Urothelium cell line (cell line): ENCODE measurements at places on chromosomes 3 and 15.

- DNase-seq = no peak
These were observed 59.9 kb downstream of the IGF2BP2 start for GRCh38 chr3:185764980-185765370.

GRCh38 chr3:193843474-193844301, 250.7 kb downstream of the OPA1 start:
- DNase-seq = no peak

DNA sequence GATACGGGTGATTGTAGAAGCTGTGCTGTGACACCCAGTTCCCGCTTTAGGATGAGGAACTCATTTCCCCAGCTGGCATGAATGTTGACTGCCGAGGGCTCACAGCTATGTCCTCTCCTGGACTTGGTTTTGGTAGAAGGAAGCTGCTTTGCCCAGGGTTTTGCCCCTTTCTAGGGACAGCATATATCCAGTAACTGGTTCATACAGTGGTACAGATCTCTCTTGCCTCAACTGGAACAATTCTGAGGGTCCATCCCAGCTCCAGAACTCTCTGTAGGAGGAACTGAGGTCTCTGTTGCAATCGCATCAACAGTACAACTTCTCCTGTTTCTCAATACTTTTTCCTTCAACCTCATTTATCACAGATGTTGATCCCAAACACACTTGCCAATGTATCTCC, 54.5 kb upstream of the FNDC3B start:
- no peak for DNase-seq

DNA sequence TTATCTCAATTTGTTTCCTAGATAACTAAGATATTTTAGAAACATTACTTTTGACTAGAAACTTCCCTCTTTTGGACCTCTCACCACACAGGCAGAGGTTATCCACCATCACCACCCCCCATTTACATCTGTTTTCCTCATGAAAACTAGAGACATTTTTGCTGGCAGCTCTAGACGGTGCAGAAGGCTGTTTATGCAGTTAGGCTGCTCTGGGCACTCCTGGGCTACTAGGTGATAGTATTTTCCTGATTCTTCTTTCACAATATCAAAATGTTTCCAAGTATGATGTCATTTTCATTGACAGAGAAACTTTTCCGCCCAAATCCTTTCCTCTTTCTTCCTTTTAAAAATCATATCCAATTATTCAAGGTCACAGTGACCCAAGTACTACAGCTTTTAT, 67.1 kb downstream of the PLOD2 start:
- DNase-seq = no peak

- DNase-seq = no peak
These were observed 604.3 kb downstream of the FGF12 start for GRCh38 chr3:192122832-192123594.

- peak; percentile 50 for DNase-seq
These were observed 54.5 kb upstream of the UBE2E1 start for GRCh38 chr3:23751212-23751723.

GRCh38 chr3:55792009-55792408, 304.9 kb upstream of the WNT5A start:
- no peak for DNase-seq

DNA sequence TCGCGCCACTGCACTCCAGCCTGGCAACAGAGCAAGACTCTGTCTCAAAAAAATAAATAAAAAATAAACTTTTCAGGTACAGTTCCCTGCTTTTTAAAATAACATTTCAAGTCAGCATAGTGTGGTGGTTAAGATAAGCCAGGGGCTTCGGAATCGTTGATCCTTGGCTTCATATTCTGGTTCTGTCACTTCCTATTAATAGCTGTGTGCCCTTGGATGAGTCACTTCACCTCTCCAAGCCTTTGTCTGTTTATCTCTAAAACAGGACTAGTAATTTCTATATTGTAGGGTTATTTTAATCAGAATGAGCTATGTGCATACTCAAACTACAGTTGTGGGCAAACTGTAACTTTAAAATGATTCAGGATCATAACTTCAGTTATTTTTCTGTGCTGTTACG, 53.8 kb upstream of the SENP5 start:
- DNase-seq = no peak

DNA sequence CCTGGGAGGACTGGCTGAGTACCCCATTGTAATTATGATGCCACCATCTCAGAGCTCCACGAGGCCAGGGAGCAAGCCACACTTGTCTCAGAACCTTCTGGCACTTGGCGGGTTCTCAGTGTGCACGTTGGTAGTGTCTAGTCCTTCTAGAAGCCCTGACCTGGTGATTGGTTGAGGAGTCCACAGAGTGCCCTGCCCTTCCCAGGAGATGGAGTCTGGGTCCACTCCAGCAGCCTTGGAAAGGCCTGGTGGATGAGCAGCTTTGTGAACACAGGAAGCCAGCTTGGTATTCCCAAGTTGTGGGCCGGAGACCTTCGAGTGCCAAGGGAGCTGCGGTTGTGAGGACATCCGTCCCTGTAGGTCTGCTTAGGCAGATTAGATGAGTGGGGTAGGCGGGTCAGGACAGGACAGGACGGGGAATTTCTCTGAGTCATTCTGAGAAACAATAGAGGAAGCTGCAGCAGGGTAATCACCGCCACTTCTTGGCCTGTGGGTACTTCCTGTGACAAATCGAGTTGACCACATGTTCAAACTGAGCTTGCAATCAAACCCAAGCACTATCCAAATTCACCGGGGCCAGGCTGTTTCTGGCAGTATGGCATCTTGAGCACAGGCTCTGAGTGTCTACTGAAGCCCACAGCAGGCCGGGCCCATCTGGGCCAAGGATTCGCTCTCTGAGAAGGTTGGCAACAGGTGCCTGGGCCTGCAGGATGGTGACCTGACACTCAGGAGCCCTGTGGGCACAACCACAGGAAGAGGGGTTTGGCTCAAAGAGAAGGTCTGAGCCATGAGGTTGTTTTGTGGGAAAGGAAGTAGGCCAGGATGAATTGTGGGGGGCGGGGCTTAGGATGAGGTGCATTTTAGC, 71.5 kb upstream of the PLXNA1 start:
- DNase-seq = peak; percentile 90

DNA sequence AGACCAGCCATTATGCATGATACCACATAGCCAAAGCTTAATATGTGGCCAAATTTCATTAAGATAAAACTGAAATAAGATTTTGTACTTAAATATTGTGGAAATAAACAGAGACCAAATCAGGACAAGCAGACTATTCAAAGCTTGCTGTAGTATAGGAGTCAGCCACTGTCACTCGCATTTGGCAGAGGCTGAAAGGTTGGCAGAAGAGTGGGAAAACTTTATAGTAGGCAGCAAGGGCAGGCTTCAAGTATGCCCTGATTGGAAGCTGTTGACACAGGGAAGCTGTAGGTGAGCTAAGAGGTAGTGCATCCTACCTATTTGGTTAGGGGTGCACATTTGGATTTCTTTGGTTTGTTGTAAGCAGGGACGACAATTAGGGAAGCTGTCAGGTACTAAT, 202.5 kb upstream of the PDZRN3 start:
- DNase-seq = no peak

DNA sequence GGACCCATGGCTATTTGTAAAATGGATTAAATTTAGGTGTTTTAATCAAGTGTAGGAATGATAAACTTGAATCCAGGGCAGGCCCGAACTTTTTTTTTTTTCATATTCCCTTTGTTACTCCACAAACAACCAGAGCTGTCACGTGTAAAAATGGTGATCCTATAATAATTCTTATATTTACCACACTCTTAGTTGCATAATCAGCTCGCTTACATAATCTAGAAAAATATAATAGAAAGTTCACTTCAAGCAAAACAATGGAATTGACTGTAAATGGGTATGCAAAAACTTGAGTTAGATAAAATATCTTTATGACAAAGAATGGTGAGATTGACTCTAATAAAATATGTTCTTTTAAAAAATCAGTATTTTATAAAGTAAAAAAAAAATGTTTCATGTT, 2.1 kb upstream of the PAQR9 start:
- no peak for DNase-seq

- no peak for DNase-seq
These were observed 957 bp downstream of the ADCY5 start for GRCh38 chr3:123447749-123448517.

DNA sequence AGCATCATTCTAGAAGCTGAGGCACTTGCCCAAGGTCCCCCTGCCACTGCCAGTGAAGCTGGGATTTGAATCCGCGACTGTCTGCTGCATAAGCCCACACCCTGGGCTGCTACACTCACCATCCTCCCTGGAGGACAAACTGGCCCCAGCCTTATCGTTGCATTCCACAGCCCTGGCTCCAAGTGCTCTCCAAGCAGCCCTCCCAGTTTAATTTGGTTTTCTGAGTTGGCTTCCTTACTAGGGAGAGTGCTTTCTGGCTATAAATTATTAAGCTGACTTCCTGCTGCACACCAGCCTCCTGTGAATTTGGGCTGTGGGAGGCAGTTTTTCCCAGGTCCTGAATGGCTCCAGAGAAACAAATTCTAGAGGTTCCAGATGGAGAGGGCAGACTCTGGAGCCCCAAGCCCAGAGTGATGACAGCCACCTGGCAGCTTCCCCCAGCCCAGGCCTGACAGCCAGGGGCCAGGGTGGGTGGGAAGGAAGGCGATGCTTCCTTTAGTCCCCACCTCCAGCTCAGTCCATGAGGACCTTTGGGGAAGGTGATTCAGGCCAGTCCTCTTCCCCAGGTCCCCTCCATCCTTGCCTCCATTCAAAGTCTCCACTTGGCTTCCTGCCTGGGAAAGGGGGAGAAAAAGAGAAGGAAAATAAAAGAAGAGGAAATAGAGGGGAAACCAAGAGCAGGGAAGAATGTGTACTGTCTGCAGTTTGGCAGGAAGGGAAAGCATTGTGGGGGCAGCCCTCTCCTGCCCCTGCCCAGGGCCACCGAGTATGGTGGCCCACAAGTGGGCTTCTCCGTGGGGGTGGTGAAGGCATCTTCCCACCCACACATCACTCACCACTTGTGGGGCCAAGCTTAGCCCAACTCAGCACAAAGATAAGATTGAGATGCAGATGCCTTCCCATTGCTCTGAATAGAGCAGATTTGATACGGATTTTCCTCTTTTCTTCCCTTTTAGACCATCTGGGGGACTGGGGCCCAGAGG, 69.6 kb downstream of the SEMA5B start:
- DNase-seq = no peak

GRCh38 chr15:50247819-50248655, 17.5 kb downstream of the HDC start:
- no peak for DNase-seq

GRCh38 chr3:114874522-114874971, 272.5 kb downstream of the ZBTB20 start:
- no peak for DNase-seq

- DNase-seq = no peak
These were observed 123.9 kb downstream of the LRRK1 start for GRCh38 chr15:101043011-101043410.

GRCh38 chr3:100402891-100403290, 1.6 kb downstream of the LNP1 start:
- no peak for DNase-seq

DNA sequence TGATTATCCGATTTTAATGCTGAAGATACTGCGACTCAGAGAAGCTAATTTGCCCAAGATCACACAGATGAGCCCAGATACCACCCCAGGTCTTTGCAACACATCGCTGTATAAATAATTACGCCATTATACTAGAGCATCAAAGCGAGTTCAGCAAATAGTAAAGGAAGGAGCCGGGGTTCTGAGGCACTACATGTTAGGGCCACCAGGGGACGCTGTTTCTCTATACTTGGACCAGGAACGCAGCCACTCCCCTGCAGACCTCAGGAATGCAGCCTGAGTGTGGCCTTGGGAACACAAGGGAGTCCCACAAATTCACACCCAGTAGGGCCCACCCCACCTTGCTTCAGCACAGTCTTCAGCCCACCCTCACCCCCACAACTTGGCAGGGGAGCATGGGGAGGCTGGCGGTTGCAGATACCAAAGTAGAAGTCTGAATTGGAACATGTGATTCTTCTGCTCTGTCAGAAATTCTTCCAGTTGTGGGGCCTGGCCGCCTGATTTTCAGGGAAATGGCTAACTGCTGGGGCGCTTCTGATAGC, 57.8 kb upstream of the RYK start:
- peak; percentile 80 for DNase-seq

DNA sequence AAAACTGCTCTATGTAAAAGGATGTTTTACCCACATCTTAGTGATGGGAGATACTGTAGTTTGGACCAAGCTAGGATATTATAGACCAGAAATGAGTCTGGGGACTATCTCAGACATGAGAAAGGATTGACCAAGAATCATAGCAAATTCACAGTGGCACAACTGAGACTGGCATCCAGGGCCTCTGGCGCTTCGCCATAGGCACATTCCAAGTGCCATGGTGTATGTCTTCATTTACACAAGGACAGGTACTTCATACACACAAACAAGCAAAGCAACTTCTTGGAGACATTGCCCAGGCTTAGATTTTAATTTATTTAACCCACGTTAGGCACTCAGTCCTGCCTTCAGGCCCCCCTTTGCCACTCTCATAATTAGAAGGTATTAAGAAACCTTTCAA, 28.9 kb downstream of the CACNA1D start:
- no peak for DNase-seq

DNA sequence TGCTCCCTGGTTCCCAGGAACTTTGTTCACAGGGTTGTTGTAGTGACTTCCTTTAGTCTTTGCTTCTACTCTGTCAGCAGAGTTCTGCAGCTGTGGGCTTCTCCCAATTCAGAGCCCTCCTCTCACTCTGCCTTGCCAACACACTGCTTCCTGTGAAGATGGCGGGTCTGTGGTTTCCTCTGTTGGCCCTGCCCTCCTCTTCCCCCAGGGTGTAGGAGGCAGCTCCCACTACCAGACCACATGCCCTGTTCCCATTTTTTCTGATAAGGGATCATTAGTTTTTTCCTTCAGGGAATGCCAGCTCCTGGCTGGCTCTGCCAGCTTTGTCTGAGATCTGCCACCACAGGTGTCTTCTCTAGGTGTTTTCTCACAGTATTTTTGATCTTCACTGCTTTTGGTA, 12.7 kb downstream of the SPSB4 start:
- DNase-seq = no peak

GRCh38 chr3:6717026-6717943, 143.6 kb upstream of the GRM7 start:
- no peak for DNase-seq

DNA sequence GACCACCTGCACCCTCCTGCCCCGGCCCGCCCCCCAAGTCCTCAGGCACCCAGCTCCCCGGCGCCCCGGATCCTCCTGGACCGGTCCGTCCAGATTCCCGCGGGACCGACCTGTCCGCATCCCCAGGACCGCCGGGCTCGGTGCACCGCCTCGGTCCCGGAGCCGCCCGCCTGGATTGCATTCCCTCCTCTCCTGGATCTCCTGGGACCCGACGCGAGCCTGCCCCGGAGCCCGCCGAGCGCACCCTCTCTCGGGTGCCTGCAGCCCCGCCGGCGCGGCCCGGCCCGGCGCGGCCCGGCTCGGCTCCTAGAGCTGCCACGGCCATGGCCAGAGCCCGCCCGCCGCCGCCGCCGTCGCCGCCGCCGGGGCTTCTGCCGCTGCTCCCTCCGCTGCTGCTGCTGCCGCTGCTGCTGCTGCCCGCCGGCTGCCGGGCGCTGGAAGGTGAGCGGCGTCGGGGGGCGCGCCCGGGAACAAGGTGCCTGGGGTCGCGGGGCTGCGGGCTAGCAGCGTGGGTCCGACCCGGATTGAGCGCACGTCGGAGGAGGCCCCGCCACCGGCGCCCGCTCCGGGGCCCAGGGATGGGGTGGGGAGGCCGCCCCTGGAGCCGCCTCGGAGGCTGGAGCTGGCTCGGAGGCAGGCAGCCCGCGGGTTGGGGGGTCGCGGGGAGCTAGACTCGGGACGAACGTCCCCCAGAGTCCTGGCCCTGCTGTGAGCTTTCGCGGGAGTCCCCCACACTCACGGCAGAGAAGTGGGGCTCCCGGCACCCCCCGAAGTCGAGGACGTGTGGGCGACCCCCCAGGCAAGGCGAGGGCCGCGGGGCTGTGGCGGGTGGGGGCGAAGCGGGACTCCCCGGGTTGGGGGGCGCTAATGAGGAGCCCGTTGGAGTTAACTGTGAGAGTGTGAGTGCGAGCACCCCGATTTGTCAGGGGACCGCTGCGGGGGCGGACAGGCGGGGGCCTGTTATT, 610 bp downstream of the EPHB3 start:
- DNase-seq = no peak
